Activated CD4-positive, alpha-beta T cell treated with anti-CD3 and anti-CD28 coated beads for 4 hours (primary cell): ENCODE measurements at places on chromosomes 12 and 14.

DNA sequence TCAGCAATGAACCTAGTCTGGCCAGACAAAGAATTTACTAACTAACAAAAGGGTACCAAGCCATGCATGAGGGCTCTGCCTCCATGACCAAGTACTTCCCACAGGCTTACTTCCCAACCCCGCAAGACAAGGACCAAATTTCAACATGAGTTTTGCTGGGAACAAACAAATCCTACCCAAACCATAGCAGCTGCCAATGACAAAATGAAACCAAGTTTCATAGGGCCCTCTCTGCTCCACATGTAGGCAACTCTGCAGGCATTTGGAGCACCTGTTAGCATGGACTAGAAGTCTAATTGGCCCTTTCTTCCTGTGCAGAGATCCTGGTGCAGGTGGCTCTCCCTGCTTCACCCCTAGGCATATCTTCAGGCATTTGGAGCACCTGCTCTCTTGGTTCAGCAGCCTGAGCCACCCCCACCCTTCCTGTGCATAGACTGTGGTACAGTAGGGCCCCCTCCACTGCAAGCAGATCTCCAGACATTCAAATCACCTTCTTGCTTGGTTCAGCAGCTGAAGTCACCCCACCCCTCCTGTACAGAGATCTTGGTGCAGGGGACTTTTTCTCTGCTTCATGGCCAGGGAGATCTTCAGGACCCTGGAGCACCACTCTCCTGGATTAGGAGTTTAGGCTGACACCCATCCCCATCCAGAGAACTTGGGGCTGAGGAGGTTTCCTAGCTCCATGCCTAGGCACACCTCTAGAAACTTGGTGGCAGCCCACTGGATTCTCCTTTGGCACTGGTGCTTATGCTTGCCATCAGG lies 308.7 kb downstream of the RPAP3 start:
- no peak for DNase-seq

- DNase-seq, result no peak
Measured at GRCh38 chr12:41795910-41796309, 348.8 kb downstream of the GXYLT1 start.

DNA sequence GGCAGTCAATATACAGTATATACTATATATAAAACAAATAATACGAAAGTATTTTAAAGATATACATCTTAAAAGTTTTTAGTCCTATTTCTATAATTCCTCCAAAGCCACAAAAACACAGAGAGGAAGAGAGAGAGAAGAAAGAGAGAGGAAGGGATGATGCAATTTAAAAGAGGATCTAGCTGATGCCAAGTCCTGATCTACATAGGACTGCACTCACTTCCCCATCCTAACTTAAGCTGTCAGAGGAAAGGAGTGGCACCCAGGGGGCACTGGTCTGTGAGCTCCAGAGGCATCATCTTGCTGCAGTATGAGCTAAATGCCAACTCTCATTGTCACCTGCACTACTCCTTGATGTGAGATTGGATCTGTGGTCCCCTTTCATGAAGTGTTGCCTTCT lies 95.8 kb downstream of the C12orf42 start:
- DNase-seq, result no peak

GRCh38 chr14:36070031-36070719 lies 106.3 kb downstream of the PTCSC3 start:
- peak; percentile 1 for DNase-seq

DNA sequence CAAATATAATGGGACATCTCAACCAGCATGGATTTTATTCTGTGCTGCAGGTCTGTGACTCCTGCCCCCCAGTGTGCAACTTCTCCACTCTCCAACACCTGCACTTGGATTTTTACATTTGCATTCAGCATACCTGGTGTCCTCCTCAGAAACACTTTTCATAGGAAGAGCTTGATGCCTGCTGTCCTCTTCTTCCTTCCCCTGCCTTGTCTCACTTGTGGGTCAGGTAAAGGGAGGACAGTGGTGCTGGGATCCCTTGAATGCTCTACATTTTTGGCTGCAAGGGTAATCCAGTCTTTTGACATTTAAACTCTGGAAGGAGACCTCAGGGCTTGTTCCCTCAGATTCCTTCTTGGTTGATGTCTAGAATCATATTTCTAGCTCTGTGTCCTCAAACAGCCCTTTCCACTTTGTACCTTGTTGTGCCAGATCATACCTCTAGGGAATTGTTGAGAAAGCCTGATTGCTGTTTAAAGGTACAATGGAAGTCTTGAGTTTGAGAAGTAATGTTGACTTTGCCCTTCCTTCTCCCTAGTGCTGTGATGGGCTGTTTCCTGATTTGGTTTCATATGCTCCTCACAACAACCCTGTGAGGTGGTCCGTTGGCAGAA lies 12.6 kb downstream of the UBE3B start:
- no peak for DNase-seq

DNA sequence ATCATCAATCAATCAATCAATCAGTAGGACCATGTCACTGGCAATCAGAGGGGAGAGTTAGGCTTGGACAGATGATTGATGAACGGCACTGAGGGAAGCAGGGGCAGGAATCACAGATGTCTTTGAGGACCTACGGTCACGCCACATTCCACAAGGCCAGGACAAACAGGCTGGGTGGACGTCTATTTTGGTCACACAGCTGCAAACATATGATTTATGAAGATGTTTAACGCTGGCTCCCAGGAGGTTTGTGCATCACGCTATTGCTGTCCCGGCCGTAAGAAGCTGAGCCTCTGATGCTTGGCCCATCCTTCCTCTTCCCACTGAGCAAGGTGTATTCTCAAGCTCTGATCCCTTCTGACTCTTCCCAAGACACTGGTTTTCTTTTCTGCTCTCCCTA lies 160.8 kb downstream of the FOXN3 start:
- no peak for DNase-seq

DNA sequence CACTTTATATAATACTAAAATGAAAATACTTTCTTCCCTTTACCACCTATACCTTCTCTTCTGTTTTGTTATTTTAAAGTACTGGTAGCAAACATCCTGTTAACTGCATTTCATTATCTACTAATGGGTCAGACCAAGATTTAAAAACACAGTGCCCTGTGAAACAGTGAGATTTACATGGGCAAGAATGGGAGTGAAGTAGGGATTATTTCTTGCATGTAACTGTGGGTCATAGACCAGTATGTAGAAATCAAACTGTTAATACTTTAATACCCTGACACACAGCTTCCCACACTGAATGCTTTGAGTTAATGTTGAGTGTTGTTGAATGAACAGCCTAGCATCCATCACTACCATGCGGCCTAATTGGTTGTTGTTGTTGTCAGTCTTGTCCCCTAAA lies 61.6 kb downstream of the PLEKHA5 start:
- DNase-seq, result no peak

GRCh38 chr14:67079846-67080245 lies 109.4 kb upstream of the GARIN2 start:
- DNase-seq, result no peak

DNA sequence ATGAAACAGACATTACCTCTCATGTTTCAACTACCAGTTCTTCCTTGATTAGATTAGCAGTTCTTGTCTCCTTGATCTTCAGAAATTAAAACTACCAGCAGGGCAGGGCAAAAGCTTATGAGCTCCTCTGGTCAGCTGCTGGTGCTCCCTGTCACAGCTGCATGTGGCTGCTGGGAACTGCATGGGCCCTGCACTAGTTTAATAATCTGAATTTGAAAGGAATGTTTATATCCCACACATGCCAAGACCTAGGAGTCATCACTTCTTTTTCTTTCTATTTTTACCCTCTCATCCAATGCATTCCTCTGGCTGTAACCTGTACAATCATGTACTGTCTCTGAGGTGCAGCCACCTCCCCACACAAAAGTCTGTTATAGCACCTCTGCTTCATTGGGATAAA lies 73.9 kb downstream of the ARMH4 start:
- DNase-seq, result no peak

DNA sequence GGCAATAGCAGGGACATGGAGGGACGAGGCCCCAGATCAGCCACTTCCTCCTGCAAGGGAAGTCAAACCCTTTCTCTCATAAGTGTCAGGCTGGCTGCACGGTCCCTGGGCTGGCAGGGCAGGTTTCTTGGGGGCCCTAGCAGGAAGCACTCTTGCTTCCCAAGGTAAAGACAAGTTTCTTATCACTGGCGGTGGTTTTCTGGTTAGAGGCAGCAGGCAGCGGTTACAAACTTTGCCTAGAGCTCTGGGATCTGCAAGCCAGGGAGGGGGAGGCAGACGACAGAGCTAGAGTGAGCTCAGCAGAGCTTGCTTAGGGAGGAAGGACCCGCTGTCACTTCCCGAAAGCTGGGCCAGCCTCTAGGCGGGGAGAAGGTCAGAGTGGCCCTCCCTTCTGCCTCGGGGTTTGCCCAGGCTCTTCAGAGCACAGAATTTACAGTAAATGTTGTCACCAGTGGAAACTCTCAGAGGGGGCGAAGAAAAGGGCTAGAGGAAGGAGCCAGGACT lies 20.4 kb downstream of the BATF start:
- DNase-seq, result peak; percentile 88

DNA sequence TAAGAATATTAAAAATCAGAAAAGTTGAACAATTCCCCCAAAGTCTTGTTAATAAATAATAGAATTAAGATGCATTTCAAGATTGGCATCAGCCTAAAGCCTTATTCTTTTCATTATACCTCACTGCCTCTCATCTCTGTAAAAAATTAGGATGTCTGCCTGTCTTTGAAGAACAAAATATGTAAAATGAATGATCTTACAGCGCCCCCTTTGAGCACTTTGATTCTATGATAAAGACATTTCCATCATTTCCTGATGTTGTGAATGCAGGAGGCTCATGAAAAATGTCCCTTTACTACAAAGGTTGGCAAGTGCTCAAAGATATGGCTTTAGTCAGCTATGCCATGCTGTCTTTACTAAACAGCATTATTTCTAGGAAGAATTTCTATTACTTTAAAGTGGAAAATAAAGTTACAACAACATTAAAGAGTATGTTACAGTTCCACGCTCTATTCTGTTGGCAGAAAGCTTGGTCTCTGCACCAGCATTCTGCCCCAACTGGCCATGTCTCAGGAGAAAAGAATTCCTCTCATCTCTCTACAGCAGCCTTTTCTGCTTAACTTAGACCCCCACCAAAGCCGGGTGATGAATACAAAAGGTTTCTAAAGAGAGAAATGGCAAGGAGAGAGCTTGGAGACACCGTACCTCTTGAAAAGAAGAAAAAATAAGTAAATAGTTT lies 95.1 kb downstream of the LLPH start:
- DNase-seq, result no peak

GRCh38 chr12:99392091-99392850 lies 255.3 kb upstream of the GARIN6 start:
- DNase-seq, result no peak

- no peak for DNase-seq
Measured at GRCh38 chr12:1041478-1041877, 50.5 kb downstream of the ERC1 start.

DNA sequence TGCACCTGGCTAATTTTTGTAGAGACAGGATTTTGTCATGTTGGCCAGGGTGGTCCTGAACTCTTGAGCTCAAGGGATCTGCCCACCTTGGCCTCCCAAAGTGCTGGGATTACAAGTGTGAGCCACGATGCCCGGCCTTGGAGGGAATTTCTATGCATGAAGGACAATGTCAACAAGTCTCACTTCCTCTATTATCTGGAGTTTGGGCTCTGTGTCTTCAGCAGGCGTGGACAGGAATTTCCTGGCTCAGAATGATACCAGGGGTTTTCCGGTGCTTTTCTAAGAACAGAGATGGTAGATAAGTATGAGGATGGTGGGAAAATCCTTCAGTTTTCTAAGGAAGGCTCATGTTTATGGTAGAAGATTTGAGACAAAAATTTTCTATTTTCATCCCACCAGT lies 75.0 kb upstream of the CCDC60 start:
- no peak for DNase-seq

DNA sequence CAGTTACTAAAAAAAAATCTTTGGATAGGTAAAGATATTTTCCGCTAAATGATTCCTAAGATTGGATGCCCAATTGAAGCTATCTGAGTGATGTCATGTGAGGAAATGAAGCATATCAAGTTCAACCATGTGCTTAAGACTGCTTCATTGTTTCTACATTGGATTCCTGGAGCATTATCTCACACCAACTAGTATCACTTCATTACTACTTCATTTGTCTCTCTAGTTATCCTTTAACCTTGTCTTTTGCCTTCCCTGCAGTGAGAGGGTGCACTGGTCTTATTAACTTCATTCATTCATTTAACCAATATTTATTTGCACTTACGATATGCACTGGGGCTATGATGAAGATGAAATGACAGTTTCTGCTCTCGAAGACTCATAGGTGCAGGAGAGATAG lies 198.1 kb downstream of the SLC38A4 start:
- DNase-seq, result no peak

DNA sequence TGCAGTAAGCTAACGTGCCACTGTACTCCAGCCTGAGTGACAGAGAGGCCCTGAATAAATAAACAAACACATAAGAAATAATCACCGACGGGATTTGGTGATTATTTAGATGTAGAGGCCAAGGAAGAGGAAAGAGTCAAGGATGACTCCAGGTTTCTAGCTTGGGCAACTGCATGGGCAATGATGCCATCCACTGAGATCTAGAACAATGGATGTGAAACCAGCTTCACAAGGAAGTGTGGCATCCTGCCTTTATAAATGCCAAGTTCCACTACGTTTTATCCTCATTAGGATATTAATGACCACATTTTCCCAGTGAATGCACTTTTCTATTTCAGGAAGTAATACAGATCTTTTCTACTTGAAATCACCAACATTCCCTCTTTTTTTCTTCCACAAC lies 10.9 kb upstream of the PTGER2 start:
- DNase-seq, result no peak

DNA sequence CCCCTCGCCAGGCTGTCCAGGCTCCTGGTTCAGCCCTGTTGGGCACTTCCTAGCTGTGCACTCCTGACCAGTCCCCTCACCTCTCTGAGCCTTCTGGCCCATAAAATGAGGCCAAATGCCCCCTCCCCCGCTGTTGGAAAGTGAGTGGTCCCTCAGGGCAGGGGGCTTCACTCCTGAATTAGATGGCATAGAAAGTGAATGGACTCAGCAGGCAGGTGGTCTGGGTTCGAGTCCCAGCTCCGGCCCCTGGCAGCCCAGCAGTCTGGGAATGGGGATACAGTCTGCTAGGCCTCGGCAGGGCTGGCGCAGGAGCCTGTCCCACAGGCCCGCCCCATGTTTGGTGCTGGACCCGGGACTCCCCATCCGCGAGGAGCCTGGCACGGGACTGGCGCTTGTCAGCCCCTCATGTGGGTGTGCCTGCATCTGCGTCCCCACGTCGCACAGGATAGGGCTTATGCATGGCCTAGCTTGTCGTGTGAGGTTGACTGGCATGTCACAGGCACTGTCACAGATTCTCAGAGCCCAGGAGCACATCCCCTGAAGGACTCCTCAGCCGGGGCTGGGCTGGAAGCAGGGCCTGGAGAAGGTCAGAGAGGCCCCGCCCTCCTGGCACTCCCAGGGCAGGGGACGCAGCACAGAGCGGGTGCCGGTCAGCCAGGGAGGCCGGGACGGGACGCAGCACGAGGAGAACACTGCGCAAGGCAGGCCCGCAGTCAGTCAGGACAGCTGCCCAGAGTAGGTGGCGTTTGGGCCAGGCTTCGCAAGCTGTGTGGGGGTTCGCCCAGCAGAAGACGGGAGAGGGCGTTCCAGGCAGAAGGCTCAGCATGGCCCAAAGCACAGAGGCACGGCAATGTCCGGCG lies 40.5 kb downstream of the DIO3 start:
- no peak for DNase-seq
